ENCODE measurements at places on chromosomes 11 and 22.

DNA sequence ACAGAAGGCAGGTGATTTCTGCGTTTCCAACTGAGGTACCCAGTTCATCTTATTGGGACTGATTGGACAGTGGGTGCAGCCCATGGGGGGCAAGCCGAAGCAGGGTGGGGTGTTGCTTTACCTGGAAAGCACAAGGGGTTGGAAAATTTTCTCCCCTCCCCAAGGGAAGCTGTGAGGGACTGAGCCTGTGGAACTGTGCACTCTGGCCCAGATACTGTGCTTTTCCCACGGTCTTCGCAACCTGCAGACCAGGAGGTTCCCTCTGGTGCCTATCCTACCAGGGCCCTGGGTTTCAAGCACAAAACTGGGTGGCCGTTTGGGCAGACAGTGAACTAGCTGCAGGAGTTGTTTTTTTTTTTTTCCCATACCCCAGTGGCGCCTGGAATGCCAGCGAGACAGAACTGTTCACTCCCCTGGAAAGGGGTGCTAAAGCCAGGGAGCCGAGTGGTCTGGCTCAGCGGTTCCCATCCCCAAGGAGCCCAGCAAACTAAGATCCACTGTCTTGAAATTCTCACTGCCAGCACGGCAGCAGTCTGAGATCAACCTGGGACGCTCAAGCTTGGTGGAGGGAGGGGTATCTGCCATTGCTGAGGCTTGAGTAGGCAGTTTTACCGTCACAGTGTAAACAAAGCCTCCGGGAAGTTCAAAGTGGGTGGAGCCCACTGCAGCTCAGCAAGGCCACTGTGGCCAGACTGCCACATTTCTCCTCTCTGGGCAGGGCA is 97.2 kb downstream of the JRKL start:
- no peak for DNase-seq

DNA sequence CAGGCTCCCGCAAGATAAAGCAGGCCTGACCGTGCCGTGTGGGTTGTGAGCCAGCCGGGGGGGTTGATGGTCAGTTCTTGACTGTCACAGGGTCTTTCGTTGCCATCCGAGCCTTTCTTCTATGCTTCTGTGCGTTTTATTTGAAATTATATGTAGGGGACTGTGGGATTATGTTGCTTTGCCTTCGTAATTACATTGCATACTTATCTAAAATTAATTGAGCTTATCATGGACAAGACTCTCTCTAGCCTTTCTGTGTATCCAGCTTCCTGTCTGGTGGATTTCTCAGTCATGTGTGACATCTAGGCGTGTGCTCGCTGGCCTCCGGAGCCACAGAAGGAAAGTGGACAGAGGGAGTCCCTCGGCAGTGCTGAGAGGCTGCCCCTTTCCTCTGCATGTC is 93.2 kb downstream of the TBC1D22A start:
- no peak for DNase-seq

- DNase-seq = no peak
These were observed 77.7 kb upstream of the EIF3D start for GRCh38 chr22:36606659-36607058.

- no peak for DNase-seq
These were observed 769.1 kb upstream of the LUZP2 start for GRCh38 chr11:23727794-23728193.

GRCh38 chr22:36480941-36481392 is 473 bp downstream of the TXN2 start:
- no peak for DNase-seq
